ENCODE measurements at places on chromosomes 1 and 21.

DNA sequence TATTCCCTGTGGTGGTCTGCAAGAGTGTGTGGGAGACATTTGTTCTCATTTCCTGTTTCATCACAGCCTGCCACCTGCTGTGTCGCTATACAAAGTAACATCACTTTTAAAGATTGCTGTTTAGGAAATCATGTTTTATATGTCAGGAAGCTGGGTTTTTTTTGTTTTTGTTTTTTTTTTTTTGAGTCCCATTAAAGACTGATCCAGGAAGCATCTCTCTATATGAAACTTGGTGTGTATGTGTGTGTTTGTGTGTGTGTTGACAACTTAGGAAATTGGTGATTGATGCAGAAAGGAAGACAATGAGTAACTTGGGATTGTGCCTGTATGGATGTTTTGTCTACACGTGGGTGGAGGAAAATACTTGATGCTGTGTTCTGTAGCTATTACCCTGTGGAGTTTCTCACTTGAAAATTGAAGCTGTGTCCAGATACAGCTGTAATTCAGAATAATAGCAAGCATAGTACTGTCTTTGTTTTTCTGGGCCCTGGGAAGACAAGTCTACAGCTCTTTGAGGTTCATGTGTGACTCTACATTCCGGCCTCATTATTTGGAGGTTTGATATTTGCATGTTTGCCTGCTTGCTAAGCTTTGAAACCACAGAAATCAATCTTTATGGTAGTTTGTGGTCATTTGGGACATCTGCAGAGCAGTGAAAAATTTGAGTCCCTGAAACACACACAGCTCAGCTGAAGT is 47.9 kb downstream of the LAMC1 start:
- DNase-seq, result no peak

GRCh38 chr1:6991266-6991665 is 206.0 kb downstream of the CAMTA1 start:
- DNase-seq, result no peak

- no peak for DNase-seq
These were observed 3.2 kb downstream of the PTP4A2 start for GRCh38 chr1:31934706-31935629.

DNA sequence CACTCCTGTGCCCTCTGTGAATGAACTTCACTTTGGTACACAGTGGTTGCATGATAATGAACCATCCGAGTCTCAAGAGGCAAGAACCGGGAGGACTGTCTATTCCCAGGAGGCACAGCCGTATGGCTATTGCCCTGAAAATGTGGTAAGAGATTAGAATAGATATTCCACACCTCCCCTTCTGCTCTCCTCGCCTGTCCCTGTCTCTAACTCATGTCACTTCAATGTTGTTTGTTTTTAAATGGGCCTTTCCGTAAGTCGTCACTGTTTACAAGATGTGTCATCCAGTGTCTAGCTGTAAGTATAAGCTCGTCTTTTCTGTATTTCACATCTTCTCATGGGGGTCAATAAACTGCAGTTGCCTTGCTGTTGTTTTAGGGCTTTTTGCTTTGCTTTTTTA is 122.2 kb downstream of the PATJ start:
- no peak for DNase-seq

GRCh38 chr1:219476716-219477115 is 136.2 kb downstream of the ZC3H11B start:
- no peak for DNase-seq

GRCh38 chr1:166908942-166909341 is 32.9 kb upstream of the TADA1 start:
- no peak for DNase-seq

- DNase-seq, result no peak
These were observed 85.5 kb upstream of the CACNA1E start for GRCh38 chr1:181397845-181398244.

GRCh38 chr1:18580691-18581419 is 49.8 kb upstream of the PAX7 start:
- DNase-seq, result no peak

DNA sequence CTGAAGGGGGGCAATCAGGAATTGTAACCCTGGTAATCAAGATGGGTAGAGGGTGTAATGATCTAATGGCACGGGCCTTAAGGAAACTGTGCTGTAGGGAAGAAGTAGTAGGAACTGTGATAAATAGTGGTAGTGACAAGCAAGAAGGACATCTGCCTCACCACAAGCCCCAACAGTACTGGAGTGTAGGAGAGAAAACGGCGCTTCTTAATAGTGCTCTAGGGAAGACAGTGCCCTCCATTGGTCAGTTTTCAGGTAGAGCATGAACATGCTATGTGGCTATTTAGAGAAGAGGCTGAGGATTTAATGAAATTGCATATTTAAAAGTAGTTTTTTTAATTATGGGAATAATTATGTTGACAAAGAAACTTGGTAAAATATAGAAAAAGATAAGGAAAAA is 32.2 kb downstream of the SLC30A7 start:
- no peak for DNase-seq

- no peak for DNase-seq
These were observed 40.6 kb downstream of the OPTC start for GRCh38 chr1:203534526-203534925.

DNA sequence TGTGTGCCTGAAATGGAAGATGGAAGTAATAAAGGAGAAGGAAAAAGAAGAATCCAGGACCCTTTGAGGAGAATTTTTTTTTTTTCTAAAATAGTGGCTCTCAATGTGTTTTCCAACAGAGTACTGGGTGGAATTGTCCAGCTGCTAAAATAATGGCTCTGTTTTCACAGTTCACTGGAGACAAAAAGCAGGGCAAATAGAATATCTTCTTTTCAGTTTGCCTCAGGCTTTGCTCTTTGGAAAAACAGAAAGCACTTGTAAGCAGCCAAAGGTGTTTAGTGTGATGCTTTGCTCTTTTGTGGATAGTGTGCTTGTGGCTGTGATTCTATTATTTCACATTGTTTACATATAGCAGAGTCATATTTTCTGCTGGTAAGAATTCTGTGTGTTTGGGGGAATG is 77.4 kb upstream of the MROH9 start:
- no peak for DNase-seq

- no peak for DNase-seq
These were observed 548 bp downstream of the KCNN3 start for GRCh38 chr1:154869351-154870114.

- DNase-seq, result no peak
These were observed 115.5 kb downstream of the NMNAT2 start for GRCh38 chr1:183302452-183303322.

DNA sequence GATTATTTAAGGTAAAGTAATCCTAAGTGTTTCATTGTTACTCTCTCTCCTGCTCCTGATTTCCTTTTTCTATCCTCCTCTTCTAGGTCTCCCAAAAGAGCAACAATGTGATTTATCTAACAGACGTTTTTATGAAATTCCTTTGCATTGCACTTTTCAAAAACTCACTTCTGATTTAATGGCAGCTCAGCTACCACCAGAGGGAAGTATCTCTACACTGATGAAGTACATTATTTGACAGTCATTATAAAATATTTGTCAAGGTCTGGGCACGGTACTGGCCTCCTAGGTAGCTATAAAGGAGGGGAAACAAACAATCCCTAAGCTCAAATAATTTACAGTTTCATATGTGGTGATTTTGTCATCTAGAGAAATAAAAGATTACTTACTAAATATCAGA is 15.6 kb downstream of the TMPRSS15 start:
- DNase-seq, result no peak

DNA sequence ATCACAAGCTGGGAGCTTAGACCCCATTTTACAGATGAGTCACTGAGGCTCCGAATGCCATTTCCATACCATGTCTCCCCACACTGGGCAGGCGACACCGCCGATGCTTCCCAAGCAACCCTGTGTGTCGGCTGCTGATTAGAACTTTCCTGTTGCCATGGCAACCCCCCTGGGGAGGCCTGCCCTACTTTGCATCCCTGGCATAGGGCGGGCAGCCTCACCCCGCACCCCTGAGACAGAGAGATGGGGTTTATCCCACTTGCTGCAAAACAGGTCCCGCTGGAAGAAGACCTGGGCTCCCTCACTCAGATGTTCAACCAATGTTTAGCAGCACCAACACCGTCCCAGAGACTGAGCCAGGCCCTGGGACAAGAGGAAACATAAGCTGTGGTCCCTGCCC is 81.5 kb downstream of the CAMK2N1 start:
- DNase-seq, result no peak

DNA sequence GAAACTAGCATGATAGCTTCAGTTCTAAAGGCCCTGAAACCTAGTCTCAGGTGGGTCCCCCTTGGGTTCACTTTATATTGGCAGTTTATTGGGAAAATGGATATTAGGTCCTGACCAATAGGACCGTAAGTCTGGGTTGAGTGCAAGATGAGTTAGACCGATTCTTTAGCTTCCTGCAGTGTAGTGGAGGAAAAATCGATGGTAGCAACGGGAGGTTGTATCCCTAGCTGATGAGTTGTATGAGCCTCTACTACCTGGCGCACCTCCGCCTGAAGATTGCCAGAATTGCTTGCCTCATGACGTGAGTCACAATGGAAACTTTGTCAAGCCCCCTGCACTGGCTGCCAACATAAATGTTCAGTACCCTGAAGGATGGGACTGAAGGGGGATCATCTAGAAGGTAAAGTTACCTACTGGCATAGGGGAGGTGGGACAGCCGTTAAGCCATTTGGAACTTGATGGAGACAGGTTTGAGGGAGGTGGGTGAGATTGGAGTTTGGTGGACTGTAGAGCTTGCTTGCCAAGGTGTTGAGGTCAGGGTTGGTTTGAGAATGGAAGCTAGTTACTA is 3.9 kb downstream of the RCC1 start:
- DNase-seq, result no peak

- no peak for DNase-seq
These were observed 43.1 kb downstream of the OLFM3 start for GRCh38 chr1:101953623-101954022.

- no peak for DNase-seq
These were observed 8.8 kb downstream of the IFNGR2 start for GRCh38 chr21:33411949-33412430.

DNA sequence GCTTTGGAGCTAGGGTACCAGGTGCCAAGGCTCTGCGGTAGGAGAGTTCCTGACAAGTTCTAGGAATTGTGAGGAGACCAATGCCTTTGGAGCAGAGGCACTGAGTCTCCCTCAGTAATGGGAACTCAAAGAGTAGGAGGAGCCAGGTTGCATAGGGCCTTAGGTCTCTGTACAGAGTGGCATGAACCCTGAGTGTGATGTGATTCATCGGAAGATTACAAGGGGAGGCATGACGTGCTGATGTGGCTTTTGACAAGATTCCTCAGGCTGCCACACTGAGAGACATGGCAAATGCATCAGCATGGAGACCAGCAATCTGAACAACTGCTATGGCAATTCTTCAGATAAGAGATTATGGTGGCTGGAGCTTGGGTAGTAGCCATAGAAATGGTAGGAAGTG is 94.6 kb upstream of the SLC44A3 start:
- DNase-seq, result no peak

GRCh38 chr1:97412737-97413136 is 508.1 kb downstream of the DPYD start:
- DNase-seq, result no peak

- no peak for DNase-seq
These were observed 94.9 kb upstream of the IGSF21 start for GRCh38 chr1:18012686-18013085.

DNA sequence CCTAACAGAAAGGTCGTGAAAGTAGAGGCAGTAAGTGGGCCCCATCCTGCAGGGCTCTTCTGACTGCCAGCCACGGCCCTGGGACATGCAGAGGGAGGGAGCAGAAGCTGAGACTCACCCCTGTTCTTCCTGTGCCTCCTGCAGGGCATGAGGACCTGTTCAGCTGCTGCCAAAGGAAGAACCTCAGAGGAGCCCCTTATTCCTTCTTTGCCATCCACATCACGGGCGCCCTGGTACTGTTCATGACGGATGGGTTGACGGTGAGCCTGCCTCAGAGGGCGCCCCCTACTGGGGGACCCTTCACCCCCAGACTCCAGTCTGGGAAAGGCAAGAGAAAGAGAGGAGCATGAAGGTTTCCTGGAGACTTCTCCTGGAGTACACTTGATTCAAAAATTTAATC is 47.1 kb downstream of the ELK4 start:
- no peak for DNase-seq

DNA sequence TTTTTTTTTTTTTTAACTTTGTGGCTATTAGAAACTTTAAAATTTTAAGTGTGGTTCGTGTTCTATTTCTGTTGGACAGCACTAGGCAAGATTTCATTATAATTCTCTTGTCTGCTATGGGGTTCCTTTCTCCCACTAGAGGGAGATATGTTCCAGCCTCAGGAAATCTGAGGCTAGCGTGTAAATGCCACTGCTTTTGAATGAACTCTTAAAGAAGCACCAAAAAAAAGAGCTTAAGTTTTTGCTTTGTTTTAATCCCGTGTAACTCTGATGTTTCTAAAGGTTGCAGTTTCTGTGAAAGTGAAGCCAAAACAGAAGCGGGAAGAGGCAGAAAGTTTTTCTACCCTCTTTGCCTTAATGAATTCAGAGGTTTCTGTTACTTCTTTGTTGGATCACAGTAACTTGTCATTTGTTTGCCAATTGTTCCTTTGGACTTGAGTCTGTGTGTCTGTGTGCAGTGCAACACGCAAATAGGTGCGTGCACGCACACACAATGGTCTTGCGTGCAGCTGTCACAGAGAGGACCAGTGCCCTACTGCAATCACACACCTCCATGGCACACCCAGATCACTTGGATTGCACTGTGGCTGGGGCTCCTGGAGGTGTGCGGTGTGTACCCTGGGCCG is 32.3 kb downstream of the HHAT start:
- DNase-seq, result no peak

GRCh38 chr1:86998727-86999126 is 84.3 kb downstream of the HS2ST1 start:
- DNase-seq, result no peak
